ENCODE measurements at places on chromosomes 3 and 15.

- no peak for DNase-seq
Measured at GRCh38 chr15:83289160-83289559, 4.7 kb upstream of the BNC1 start.

- no peak for DNase-seq
Measured at GRCh38 chr3:54830658-54831057, 97.2 kb downstream of the LRTM1 start.

- DNase-seq: no peak
Measured at GRCh38 chr3:188202358-188203138, 48.6 kb downstream of the LPP start.

DNA sequence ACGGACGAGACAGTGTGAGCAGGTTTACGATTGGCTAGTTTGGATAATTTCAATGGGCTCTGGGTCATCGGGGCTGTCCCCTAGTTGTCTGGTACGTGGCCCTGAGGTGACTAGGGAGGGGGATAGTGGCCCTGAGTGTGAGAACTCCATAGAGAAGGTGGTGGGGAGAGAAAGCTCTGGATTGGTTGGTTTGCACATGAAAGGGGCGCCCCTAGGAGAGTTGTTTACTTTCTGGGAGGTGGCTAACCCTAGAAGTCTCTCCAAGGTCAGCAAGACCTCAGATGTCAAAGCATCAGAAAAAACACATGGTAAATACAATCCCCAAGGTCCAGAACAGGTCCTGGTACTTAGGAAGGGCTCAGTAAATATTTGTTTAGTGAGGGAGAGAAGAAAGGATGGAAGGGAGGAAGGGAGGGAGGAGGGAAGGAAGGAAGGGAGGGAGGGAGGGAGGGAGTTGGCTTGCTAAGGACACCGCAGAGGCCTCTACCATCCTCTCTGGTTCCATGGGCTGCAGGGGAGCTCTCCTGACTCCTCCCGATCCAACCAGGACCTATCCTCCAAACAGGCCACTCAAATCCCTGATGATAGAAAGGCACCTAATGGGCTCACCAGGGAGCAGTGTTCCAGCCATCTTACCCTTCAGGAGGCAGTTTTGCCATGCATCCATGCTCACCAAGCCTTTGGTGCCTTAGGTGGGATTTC, 3.0 kb upstream of the TRH start:
- DNase-seq: no peak

GRCh38 chr3:12158387-12159226, at the start of gene TIMP4:
TSS of gene TIMP4 (minus strand) at chr3:12158912. CDS start at chr3:12158840, 72 bp downstream.
- no peak for DNase-seq

- DNase-seq: no peak
Measured at GRCh38 chr15:97653896-97654295, 306.6 kb upstream of the ARRDC4 start.
